ENCODE measurements at places on chromosomes 3 and 15. TPM values are rescaled to one million over a fixed set of nuclear protein-coding genes. Genes with fewer than 3 reads are reported as not detected.

Gene RSL24D1
- 116 TPM for polyA plus RNA-seq

DNA sequence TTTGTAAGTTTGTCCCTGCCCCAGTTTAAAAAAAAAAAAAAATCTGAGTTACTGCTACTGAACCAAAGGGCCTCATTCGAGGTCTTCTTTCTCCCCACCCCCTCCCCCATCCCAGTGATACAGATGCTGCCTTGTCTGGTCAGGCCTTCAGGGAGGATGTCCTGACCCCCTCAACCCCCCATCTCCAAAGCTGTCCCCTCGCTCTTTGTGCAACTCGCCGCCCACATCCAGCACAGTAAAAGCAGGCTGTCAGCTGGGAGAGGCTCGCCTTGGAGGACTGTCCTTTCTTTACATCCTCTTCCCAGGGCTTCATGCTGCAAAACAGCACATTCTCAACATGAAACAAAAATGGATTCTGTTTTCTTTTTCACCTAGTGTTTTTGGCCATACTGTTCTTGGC lies 133.4 kb downstream of the VGLL4 start:
- no peak for DNase-seq

- no peak for DNase-seq
Observed at GRCh38 chr15:87099916-87100315, 1020.2 kb downstream of the AGBL1 start.

GRCh38 chr15:100863796-100864267 lies 15.8 kb upstream of the ALDH1A3 start:
- DNase-seq: peak; percentile 93

Gene AMT
- polyA plus RNA-seq: 7.3 TPM

Gene TM4SF1
- 39.4 TPM for polyA plus RNA-seq

GRCh38 chr3:135383301-135383700 lies 582.2 kb upstream of the PPP2R3A start:
- DNase-seq: no peak

Gene SLC12A1
- polyA plus RNA-seq: 0.08 TPM

DNA sequence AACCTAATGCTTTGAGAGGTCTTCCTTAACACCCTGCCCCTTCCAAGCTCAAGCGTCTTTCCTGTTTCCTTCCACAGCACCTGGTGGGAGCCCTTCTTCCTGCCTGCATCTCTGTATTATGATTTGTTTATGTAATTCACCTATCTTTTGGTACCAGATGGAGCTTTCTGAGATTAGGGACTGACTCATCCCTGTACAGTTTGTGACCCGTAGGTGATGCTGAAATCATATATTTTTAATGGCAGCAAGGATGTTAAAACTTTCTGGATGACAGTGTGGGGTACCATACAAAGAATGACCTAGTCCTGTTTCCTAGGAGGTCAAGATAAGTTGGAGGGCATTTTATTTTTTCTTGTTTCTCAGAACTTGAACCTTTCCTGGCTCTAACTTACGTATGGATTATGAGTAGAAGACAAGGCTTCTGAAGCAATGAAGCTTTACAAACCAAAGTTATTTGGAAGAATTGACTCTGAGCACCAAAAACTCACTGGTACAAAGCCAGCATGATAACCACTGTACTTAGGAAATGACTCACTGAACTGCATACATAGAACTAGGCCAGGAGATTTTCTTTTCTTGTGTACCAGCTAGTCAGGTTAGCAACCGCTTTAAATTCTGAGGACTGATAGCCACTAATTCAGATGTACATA lies 46.6 kb downstream of the HHLA2 start:
- no peak for DNase-seq

DNA sequence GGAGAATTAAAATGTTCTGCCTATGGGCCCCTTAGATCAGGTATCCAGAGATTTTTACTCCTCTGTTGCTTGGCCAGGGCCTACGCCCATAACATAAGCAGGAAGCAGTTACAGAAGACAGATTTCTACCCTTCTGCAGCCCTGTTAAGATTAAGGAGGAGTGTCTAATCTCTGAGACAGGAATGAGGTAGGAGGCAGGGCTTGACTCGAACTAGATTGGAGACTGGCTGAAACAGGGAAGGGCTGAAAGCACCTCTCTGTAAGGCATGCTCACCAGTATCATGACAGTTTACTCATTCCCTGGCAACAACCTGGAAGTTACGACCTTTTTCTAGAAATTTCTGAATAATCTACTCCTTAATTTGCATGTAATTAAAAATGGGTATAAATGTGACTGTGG lies 16.7 kb downstream of the PLA2G4D start:
- DNase-seq: no peak

- DNase-seq: no peak
Observed at GRCh38 chr15:81183439-81183775, 13.3 kb upstream of the IL16 start.

Data from muscle of arm (tissue), 14 donors.